ENCODE measurements at places on chromosomes 5 and 9.

GRCh38 chr5:72474046-72474500, 33.1 kb downstream of the ZNF366 start:
- DNase-seq = no peak

- DNase-seq = no peak
These were observed 60.3 kb downstream of the RICTOR start for GRCh38 chr5:39013938-39014337.

GRCh38 chr9:114055894-114056293, 22.2 kb downstream of the AMBP start:
- no peak for DNase-seq

- DNase-seq = no peak
These were observed 50.6 kb downstream of the LHX2 start for GRCh38 chr9:124062172-124062571.

DNA sequence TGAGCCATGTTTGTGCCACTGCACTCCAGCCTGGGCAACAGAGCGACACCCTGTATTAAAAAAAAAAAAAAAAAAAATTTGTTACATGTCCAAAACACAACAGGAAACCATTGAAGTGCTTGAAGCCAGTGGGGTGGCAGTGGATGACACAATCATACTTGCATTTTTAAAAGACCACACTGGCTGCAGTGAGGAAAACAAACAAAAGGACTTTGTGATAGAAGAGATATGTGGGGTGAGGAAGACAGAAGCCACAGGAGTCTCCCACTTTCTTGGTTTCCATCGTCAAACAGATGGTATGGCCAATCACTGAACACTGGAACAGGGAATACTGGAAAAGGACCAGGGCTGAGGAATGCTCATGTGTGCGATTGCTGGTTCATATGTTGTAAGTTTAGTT, 20.9 kb upstream of the COMMD10 start:
- no peak for DNase-seq

Measured in stimulated activated CD8-positive, alpha-beta memory T cell treated with anti-CD3 and anti-CD28 coated beads, Interleukin-4, amount 100 ng/mL, for 48 hours (primary cell).